ENCODE measurements at places on chromosomes 7 and 10.
A peak's percentile ranks its signal among the peaks of the same experiment; 100 is the strongest.

GRCh38 chr7:135414850-135415439 is 95.0 kb downstream of the CNOT4 start:
- DNase-seq: peak; percentile 26

DNA sequence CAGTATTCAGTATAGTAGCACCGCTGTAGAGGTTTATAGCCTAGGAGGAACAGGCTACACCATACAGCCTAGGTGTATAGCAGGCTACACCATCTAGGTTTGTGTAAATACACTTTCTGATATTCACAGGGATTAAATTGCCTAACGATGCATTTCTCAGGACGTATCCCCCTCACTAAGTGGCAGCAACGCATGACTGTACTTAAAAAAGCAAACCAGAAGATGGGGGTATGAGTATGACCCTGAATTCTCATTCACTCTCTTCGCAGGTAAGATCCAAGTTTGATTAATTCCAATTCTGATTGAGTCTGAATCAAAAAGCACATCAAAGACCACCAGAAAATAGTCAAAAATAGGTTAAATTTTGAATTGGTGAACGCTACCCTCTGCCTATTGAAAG is 972 bp downstream of the ORC5 start:
- no peak for DNase-seq

DNA sequence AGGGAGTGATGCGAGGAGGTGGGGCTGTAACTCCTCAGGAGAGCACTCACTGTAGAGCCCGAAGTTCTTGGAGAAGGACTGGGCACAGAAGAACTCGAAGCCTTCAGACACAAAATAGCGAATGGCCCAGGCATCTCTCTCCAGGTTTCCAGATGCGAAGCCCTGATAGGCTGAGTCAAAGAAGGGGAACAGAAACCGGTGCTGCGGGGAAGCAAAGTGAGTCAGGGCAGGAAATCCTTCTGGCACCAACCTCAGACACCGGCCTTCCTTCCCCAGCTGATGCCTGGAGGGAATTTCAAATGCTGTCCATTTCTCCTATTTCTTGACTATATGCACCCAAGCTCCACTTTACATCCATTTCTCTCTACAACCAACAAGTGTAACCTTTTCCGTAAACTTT is 26.8 kb downstream of the GOT1 start:
- DNase-seq: peak; percentile 65

DNA sequence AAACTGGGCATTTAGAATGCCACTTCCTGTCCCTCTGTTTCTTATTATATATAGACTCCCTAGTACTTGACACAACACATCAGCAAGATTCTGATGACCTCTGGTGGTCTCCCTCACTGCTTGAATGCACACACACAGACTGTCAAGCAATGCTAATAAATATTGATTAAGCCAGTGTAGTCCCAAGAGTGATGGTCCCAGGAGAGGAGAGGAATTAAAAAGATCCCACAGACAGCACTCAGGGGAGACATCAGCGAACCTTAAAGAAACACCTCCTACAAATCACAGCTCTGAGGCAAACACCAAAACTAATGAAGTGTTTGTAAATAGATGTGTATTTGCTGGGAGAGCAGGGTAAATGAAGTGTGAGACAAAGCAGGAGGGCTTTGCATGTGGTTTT is 1291.2 kb downstream of the XPNPEP1 start:
- DNase-seq: no peak

DNA sequence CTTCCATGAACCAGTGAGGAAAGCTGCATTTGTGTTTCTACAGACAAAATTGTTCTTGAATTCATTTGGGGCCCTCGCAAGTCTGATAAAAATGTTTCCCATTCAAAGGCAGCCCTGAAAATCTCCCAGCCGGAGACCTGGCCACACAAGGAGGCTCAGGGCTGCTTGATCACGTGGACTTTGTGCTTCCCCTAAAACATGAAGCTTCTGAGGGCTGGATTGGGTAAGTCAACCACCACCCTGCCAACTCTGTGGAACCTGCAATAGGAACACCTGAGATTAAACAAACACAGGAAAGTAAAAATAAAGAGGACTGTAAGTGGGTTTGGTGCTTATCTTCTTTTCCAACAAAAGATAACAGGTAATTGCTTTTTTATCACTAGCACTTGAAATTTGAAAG is 133.8 kb downstream of the C10orf90 start:
- no peak for DNase-seq

GRCh38 chr10:79491143-79491835 is 21.0 kb upstream of the EIF5AL1 start:
- DNase-seq: no peak

DNA sequence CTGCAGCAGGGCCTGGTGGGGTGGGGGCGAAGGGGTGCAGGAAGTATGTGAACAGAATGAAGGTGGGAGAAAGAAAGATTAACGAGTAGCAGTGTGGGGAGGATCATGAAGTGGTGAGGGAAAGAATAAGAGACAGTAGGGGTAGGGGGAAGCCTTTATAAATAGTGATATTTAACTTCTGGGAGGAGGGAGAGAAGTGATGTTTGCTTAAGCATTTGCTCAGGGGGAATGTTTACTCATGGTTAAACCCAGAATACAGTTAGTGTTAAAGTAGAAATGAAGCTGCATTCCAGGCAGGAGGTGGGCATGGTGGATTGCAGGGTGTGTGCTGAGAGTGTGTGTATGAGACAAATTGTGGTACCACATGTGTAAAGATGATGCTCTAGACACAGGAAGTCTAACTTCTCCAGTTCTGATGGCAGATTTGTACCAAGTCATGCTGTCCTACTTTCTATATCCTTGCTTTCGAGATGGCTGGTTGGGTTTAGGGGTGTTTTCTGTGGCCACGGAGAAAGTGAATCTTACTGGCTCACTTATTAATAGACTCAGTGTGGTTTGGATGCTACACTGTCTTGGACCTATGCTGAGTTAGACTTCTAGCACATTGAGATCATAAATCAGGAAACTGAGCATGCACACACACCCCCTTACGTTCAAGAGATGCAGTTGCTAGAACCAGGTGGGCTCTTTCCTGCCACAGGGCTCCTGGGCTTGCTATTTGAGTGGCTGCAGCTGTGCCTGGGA is 10.6 kb upstream of the DNMBP start:
- DNase-seq: no peak

GRCh38 chr10:95125582-95125981 is 56.3 kb upstream of the CYP2C8 start:
- DNase-seq: no peak

DNA sequence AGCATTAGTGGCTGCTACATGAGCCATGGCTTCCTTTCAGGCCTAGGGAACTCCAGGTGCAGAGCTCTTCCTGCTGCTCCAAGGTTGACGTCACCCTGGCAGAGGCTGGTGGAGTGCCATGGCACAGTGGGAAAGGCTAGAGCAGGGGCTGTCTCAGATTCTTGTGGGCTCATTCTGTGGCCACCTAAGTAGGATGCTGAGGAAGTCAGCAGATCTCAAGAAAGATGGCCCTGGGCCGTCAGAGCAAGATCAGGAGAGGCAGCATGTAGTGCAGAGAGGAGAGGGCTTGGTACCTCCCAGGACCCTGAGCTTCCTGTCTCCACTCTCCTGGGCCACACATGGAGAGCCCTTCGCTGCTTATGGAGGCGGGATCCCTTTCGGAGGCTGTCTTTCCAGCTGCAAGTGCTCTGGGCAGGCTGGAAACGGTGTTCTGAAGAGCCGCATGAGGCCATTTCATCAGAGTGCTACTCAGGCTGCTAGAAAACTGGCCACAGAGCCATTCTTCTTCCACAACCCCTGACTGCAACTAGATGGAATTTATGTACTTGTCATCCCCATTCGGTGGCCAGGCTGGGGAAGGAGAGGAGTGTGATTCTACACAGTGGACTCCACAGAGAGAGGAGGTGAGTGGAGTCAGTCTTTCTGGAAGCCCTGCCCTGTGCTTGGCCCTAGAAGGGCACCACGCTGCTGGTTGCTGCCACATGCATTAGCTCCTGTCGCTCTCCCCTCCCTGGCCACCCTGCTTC is 304.2 kb downstream of the RPS24 start:
- no peak for DNase-seq

DNA sequence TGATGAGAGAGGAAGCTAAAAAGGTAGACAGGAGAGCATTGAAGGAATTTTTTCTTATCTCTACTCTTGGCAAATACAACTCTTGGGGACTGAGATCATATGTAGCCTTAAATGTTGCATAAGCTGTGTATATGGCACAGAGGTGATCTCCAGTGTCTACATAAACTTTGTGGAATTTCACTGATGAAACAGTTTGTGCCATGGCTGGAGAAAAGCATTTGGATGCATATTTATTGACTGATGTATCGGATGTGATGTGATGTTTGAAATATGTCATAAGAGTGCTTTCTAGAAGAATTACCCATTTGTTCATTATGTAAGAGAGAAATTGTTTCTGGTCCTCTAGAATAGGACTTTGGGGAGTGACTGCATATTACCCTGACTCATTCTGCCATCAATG is 244.9 kb upstream of the LRRTM3 start:
- DNase-seq: no peak

DNA sequence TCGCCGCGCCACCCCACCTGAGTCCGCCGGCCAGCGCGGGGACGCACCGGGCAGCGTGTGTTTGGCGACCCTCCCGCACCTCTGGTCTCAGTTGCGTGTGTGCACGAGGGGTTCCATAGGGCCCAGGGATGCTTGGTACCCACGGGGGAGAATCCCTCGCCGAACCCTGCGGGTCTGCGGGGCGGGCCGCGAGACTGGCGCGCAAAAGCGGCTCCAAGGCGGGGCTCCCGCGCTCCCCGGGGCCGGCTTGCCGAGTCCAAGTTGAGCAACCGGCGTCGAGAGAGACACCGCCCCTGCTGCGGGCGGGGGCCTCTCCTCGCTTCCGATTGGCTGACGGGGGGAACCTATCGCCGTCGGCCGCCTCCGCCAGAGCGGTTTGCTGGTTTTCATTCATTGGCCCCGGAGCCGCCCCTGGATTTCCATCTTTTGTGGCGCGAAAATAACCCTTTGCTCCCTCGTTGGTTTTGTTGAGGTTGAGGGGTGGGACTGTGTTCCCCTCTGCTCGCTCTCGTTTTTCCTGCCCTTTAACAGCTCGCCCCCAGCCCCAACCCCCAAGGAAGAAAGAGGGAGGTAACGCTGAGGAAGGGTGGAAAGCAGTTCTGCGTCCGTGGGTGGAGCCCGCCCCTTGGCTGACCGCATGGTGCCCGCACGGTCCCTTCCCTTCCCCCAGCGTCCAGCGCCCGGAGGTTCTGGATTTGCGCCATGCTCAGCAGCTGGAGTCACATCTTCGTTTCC is 4.0 kb upstream of the IGF2BP3 start:
- peak; percentile 92 for DNase-seq

DNA sequence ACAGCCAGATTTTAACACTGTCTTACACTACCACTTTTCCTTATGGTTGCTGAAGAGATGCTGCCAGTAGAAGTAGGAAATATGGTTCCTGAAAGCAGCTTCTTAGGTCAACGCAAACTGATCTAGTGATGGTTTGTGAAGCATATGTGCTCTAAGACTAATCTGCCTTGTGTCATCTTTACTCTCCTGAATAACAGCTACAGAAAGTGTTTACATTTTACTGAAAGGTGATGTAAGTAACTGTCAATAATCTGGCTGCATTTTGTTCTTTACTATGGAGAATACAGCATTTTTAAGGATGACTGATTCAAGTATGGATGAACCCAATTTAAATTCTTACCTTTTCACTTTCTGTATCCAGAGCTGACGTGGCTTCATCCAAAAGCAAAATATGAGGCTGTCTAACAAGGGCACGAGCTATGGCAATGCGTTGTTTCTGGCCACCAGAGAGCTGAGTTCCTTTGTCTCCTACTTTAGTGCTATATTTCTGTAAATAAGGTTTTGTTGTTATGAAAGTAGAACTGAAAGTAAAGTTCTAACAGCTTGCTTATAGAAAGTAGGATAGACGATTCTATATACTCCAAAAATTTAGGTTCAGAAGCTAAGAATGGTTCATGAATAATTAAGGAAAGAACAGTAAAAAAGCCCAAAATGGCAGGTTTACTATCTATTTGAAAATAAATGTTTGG is 30.2 kb upstream of the ABCB4 start:
- DNase-seq: no peak

GRCh38 chr7:40986351-40986873 is 716.5 kb downstream of the INHBA start:
- no peak for DNase-seq

DNA sequence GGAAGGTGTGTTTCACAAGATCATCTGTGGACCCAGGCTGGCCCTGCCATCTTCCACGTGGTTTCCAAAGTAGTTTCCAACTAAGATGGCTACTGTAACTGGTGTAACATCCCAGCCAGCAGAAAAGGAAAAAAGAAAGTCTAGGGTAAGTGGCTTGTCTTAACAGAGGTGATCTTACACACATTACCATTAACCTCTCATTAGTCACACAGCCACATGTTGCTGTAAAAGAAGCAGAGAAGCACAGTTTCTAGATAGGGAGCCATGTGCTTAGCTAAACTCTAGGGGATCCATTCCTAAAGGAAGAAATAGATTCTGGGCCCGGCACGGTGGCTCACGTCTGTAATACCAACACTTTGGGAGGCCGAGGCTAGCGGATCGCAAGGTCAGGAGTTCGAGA is 54.3 kb downstream of the ZNF438 start:
- no peak for DNase-seq

- no peak for DNase-seq
Observed at GRCh38 chr7:28695300-28696295, 262.5 kb downstream of the TRIL start.

GRCh38 chr10:110634527-110635209 is 9.5 kb upstream of the RBM20 start:
- DNase-seq: no peak

DNA sequence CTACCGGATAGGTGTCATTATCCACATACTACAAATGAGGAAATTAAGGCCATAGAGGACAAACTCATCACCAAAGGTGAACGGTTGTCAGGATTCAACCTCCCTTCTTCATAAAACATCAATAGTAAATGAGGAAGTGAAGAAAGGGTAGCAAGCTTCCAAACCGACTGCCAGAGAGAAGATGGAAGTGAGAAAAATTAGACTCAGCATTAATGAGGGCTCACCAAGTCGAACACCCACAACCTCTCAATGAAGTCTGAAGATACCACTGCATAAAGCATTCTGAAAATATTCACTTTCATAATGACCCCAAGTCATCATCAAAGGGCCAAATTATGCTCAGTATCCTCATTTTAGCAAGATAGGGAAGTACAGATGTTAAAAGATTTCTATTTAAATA is 29.6 kb downstream of the ABCB4 start:
- no peak for DNase-seq

GRCh38 chr10:98745645-98746044 is 298.9 kb upstream of the HPS1 start:
- no peak for DNase-seq

GRCh38 chr7:93279541-93279940 is 47.4 kb downstream of the VPS50 start:
- DNase-seq: peak; percentile 44

DNA sequence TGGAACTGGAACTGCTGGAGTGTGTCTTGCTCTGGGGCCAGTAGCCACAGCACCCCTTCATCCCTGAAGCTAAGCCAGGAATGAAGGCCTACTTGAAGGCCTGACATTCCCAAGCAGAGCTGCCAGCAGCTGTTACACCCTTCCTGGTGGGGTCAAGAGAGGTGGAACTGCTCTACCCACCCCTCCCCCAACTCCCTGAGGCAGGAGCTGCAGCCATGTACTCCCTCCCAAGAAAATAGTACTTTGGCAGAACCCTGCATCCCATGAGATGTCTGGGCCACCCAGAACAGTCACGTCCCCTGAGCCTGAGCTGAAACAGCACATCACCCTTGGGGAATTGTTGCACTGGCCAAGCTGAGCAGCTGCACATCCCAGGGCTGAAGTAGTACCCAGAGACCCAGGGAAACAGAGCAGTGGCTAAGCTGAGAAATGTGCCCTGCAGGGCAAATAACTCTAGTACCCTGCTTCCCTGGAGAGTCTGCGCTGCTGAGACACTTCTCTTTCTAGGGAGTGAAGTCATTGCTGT is 63.4 kb upstream of the PLA2G12B start:
- DNase-seq: no peak

GRCh38 chr7:22725585-22725984 is 1.4 kb upstream of the IL6 start:
- DNase-seq: no peak
